ENCODE measurements at places on chromosomes 12 and 14.

- DNase-seq = no peak
Measured at GRCh38 chr12:88225776-88226175, 83.7 kb downstream of the TMTC3 start.

DNA sequence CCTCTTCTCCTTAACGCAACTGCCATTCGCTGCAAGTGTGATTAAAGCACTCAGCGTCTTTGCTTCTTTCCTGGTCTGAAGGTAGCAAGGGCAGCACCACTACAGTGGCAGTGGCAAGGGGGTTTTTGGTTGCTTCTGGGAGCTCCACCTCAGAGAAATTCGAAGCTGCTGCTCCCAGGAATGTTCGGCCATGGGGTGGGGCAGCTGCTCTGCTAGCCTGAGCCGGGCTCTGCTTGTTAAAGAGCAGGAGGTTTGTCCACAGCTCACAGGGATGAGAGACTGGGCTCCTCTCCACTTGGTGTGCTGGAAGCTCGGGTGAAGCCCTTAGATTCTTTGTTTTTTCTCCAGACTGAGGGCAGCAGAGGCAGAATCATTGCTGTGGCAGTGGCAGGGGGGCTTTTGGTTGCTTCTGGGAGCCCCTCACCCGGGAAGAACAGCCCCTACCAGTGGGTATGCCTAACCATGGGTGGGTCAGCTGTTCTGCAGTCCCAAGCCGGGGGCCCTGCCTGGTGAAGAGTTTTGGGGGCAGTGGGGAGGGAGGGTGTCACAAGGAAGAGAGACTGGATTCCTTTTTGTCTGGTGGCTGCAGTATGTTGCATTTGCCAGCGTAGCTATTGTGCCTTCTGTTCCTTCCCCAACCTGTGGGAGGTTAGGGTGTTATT lies 340.2 kb downstream of the AEBP2 start:
- DNase-seq = peak; percentile 55

- no peak for DNase-seq
Measured at GRCh38 chr12:105569886-105570285, 239.4 kb downstream of the C12orf75 start.

DNA sequence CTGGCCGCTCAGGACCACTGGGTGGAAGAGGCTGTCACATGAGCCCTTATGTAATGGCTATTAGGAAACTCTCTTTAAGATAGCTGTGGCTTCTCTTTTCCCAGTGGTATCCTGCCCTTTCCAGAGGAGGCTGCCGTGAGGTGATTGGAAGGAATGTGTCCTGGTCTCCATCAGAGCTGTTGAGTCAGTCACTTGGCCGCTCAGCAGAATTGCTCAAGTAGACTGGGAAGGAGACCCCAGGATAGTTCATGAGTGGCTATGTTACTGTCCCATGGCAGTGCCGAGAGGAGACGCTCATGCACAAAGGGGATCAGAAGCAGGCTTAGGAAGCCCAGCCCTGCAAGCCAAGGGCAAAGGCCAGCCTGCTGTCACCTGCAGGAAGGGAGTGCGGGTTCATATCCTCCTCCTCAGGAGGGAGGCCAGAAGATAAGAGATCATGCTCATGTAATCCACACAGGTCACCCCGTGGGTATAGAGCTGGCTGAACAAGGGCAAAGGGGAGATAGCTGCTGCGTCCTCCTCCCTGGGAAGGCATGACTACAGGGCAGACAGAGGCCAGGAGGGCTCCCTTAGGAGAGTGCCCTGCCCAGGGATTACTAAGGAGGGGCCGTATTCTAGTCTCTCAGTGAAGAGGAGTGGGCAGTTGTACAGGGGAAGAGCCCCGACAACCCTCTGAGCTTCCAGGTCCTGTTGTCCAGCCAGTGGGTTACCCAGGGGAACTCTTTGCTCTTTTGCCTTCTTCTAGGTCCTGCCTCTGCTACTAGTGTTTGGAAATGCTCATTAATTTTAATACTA lies 137.0 kb upstream of the MAX start:
- no peak for DNase-seq

- no peak for DNase-seq
Measured at GRCh38 chr14:58364316-58364715, 31.4 kb upstream of the TOMM20L start.

- DNase-seq = peak; percentile 37
Measured at GRCh38 chr12:53935383-53936341, 3.0 kb upstream of the HOXC13 start.

- DNase-seq = no peak
Measured at GRCh38 chr14:49449749-49450148, 136.4 kb downstream of the RPS29 start.

DNA sequence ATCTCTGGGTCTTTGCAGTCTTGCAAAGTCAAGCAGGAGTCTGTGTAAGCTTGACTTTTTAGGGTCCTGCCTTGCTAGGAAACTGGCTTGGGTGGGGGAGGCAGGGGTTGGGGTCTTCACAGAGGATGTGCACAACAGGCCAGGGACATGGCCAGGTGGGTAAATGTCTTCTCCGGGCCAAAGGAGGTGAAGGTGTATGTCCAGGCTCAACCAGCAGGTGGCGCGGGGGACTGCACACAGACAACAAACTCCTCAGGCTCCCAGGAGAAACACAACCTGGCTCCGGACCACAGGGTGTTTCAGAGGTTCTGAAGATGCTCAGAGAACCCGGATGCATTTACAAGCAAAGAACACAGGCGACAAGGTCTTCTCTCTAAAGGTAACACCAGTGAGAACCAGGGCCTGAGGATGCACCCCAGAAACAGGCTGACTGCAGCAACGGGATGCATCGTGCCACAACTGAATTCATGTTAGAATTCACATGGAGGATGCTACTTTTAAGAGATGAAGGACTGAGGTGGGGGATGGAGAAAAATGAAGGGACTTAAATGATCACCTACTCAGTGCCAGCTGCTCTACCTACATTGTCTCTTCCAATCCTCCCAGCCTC lies 56.0 kb downstream of the PLEKHG3 start:
- peak; percentile 80 for DNase-seq

GRCh38 chr14:72544615-72545387 lies 349.1 kb downstream of the DPF3 start:
- peak; percentile 45 for DNase-seq

DNA sequence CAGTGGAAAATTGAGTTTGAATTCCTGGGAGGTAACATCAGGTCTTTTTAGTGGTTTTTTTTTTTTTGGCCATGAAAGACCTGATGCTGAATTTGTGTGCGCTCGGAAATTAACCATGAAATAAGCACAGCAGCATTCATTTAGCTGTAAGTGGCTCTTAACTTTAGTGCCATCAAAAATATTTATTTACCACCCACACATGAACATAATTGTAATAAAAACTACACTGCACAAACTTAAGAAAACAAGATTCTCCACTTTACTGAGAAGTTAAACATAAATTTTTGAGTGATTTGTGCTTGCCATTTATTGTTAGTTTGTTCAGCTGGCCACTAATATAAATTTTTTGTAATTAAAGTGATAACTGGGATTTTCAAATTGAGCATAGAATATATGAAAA lies 2.4 kb downstream of the SLC41A2 start:
- DNase-seq = no peak

GRCh38 chr14:78701246-78701645 lies 531.1 kb downstream of the NRXN3 start:
- DNase-seq = no peak

GRCh38 chr14:68513137-68513536 lies 279.7 kb downstream of the ZFP36L1 start:
- DNase-seq = no peak

DNA sequence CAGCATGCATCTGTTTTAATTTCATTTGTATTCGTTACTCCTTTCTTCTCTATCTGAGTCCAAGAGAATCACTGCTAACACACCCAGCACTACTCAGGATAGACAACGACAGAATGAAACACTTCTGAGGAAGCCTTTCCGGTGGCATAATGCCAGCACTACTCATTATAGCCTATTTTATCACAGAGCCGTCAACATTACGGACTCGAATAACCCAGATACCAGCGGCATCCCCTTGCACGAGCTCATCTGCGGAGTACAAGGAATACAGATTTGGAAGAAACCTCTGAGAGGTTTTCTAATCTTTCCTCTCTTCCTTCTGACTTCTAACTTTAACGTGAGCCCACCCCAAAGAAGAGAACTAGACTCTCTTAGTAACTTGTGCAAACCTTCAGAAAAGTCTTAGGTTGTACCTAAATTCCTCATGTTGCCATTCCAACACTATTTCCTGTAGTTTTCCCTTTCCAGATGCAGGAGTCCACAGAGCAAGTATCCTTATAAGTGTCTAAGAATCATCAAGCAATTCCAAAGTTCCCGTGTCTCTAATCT lies 248.1 kb downstream of the APAF1 start:
- no peak for DNase-seq

GRCh38 chr14:61099216-61099835 lies 118.3 kb downstream of the SLC38A6 start:
- no peak for DNase-seq

DNA sequence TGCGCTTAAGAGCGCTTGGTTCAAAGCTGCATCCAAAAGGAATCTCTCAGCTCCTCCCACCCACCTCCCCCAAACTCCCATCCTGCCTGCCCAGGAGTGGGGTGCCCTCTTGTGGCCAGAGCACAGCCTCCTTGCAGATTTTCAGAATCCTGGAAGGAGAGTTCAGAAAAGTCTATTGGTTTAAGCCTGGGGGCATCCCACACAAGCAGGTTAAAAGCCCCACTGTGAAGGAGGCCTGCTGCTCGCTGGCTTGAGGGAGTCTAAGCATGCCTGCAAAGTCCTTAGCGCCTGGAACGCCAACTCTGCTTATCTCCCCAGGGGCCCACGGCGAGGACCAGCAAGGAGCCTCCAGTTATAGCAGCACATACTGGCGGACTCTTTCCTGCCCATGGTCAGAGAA lies 297.1 kb downstream of the KSR2 start:
- DNase-seq = peak; percentile 72

DNA sequence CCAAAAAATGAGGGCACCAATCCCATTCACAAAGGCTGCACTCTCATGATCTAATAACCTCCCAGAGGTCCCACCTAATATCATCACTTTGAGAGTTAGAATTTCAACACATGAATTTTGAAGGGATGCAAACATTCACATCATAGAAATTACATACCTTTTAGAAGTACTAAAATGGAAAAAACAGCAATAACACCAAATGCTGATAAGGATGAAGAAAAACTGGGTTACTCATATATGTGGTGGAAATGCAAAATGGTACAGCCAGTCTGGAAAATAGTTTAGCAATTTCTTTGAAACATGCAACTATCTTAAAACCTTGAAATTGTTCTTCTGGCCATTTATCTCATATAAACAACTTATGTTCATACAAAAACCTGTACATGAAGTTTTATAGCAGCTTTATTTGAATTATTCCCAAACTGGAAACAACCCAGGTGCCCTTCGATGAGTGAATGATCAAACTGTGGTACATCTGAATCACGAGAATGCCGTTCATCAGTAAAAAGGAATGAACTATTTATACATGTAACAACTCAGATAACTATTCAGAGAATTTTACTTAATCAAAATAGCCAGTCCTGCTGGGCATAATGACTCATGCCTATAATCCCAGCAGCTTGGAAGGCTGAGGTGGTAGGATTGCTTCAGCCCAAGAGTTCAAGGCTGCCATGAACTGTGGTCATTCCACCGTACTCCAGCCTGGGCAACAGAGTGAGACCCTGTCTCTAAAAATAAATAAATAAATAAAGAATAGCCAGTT lies 109.4 kb upstream of the SSTR1 start:
- no peak for DNase-seq

DNA sequence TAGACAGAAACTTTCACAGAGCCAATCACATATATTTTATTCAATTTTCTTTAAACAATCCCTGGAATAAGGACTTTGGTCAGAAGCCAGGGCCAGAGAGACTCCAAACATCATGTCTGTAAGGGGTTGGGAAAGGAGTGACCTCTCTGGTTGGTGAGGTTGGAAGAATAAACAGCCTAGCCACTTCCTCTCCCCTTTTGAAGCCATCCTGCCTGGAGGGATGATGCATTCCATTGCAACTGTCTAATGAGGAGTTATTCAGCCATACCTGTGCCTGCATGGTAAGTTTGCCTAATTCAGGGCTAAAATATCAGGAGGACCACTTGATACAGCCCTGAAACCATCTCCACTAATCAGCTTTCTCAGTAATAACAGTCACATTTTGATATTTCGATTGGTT lies 299.8 kb downstream of the KCNH5 start:
- no peak for DNase-seq

DNA sequence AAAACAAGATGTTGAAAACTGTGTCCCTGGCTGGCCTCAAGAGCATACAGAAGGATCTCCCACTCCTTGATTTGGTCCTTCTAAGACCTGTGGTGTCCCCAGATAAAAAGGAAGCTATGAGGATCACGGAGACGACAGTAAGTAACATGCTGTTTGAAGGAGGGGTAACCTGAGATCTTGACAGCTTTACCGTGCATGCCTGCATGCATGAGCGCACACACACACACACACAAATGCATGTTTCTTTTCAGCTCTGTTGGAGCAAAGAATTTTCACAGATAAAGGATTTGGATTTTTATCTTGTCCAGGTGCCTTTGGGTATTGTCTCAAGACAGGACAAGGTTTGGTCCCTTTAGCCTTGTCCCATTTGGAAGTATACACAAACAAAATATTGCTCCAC lies 411.6 kb upstream of the CCDC196 start:
- DNase-seq = peak; percentile 63

DNA sequence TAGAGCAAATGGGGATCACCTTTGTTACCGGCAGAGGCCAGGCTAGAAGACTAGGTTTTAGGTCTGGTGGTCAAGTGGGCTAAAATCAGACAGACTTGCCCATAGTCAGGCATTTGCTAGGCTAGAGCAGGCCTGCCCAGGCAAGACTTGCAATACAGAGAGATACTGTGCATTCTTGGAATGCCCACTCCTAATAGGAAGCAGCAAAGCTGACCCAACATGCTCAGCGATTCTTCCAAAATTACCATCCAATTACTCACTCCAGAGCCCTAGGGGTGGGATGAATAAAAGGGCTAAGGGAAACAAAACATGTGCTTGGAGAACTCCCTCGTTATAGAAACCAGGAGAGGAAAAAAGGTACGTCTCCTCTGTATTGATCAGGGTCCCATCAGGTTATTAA lies 187.8 kb upstream of the AMIGO2 start:
- DNase-seq = no peak

DNA sequence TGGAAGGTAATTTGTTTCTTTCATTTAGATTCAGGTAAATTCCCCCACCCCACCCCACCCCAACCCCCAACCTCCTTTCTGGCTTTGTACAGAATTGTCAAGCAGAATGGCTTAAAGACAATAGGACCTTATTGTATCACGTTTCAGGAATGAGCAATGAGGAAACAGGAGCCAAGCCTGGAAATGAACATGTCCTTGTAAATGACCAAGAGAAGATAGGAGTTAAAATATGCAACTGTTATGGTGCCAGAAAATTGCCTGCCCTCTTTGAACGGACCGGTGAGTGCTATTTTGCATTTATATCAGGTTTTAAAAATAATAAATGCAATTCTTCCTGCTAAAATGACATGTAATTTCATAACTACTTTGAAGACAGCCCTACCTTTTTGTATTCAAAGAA lies 141.6 kb upstream of the PELI2 start:
- no peak for DNase-seq

DNA sequence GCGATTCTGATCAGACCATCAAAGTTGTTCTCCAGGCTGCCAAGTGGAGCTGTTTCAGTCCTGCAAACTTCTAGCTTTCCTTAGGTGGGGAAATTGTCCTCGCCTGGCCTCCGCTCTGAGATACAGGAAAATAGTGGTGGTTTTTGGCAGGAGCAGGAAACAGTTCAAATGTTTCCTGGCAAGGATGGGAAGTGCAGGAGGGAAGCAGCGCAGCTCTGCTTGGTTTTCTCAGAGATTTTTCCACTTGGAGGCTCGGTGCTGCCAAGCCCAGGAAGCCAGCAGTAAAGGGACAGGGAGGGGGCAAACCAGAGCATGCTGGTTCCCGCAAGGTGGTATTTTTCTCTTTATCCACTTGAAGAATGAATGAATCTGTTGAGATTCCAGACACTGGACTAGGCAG lies 17.0 kb downstream of the TMEM63C start:
- DNase-seq = no peak
